ENCODE measurements at places on chromosomes 3 and 15. TPM values are rescaled to one million over a fixed set of nuclear protein-coding genes. Genes with fewer than 3 reads are reported as not detected.

PEX11A gene
- polyA plus RNA-seq = 10.0 TPM

DUOX1 gene
- polyA plus RNA-seq = 4.3 TPM

SECISBP2L gene
- 12.0 TPM for polyA plus RNA-seq

NMNAT3 gene
- polyA plus RNA-seq = 7.2 TPM
